ENCODE measurements at places on chromosomes 6 and 20.

DNA sequence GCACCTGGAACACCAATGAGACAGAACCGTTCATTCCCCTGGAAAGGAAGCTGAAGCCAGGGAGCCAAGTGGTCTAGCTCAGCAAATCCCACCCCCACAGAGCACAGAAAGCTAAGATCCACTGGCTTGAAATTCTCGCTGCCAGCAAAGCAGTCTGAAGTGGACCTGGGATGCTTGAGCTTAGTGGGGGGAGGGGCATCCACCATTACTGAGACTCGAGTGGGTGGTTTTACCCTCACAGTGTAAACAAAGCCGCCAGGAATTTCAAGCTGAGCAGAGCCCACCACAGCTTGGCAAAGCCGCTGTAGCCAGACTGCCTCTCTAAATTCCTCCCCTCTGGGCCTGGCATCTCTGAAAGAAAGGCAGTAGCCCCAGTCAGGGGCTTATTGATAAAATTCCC is 53.1 kb downstream of the KIF16B start:
- DNase-seq: no peak

DNA sequence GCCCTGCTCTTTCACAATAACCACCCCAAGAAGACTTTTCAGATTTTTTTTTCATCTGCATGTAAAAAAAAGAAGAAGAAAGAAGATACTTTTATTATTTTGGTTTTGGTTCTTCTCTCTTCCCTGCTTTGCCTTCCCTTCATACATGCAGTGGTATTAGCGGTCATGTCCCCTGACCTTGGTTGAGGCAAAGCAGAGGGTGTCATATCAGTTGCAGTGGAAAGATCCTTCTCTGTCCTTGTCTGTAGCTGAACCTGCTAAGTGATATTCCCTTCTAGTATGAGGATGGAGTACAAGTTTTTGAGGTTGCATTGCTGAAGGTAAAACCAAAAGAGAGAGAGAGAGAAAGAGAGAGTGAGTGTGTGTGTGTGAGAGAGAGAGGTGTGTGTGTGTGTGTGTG is 345.7 kb downstream of the UTRN start:
- DNase-seq: no peak

GRCh38 chr20:48278961-48279481 is 493.7 kb upstream of the SULF2 start:
- DNase-seq: no peak

GRCh38 chr6:11702089-11702488 is 76.5 kb downstream of the ADTRP start:
- no peak for DNase-seq

DNA sequence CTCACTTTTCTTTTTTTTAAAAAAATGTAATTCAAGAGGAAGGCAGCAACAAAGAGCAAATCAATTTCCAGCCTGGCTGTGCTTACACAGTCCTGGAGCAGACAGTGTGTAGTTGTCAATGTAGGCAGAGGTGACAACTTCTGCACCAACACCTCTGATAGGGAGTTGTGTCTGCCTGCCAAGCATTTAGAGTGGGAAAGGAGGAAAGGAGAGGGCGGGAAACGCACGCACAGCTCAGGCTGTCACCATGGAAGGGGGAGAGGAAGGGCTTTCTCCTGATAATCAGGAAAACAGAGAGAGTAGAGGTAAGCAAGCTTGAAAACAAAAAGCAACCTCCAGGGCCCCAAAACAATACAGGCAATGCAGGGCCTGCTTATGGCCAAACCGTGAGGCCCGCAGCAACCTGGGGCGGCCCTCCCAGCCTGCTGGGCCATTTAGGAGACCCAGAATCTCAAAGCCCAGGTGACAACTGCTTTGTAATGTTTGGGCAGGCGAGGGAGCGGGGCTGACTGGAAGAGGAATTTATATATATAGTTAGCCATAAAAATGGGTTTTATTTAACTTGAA is 41.5 kb upstream of the GFOD1 start:
- DNase-seq: no peak

GRCh38 chr20:49821870-49822331 is 9.3 kb downstream of the SLC9A8 start:
- no peak for DNase-seq

DNA sequence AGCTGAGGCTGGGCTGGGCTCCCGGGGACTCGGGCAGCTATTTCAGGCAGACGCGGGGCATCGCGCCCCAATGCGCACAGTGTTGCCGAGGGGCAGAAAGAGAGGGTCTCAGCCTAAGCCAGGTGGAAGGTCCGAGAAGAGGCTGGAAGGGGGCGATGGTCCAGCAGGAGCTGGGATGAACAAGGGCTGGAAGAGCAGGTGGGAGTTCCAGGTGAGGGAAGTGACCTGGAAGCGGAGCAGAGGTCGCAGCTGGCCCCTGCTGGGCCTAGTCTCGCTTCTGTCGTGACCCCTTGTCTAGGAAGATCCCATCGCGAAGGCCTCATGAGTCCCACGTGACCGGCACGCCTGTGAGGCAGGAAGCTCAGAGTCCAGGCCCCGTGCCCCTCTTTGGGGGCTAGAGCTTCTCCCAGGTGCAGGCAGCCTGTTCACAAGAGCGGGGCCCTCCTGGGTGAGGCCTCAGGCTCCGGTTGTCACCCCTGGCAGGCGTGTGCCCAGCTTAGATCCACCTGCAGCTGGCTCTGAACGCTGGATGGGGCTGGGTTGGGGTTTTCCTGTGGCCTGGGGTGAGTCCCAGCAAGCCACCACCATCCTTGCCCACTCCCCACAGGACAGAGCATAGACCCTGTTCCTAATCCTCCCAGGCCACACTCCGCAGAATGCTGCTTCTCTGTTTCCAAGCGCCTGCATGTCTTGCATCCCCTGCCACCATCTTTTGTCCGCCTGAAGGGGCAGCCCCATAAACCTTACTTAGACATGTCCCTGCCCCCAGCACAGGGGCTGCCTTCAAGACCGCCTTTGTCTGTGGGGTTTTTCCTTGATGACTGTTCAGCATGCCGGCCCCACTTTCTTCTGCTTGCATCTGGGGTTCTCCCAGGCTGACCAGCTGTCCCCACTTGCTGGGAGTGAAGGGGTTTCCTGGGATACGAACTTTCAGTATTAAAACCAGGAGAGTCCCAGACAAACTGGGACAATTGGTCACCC is 15.1 kb downstream of the SLC22A3 start:
- DNase-seq: no peak

- no peak for DNase-seq
Observed at GRCh38 chr20:38284893-38285444, 19.0 kb upstream of the BPI start.

- DNase-seq: peak; percentile 71
Observed at GRCh38 chr20:62143957-62144825, 622 bp downstream of the SS18L1 start.

DNA sequence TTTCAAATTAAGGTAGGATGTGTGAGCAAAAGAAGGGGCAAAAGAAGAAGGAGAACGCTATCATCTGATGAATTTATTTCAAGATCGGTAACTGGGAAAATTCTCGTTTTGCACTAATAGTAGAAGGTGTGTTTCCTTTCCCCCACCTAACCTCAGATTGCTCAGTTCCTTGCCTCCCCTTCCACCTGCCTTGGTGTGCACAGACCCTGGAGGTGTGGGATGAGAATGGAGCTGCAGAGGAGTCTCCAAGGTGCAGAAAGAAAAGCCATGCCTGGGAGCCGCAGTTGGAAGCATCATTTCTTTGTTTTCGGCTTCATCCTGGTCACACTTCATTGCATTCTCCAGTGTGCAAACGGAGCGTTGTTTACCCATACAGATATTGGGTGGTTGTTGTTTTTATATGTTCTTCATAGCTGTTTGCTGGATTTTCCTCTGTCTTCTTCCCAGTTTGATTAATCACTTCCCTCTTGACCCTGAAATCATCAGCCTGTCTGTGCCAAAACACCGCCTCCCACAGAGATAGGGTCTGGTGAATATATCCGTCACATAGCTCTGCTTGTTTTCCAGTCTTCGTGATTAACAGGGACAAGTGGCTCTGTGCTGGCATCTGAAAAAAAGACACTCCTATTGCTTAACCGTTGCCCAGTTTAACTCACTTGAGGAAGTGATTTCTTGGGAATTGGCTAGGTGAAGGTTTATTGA is 40.2 kb upstream of the NEDD9 start:
- no peak for DNase-seq

DNA sequence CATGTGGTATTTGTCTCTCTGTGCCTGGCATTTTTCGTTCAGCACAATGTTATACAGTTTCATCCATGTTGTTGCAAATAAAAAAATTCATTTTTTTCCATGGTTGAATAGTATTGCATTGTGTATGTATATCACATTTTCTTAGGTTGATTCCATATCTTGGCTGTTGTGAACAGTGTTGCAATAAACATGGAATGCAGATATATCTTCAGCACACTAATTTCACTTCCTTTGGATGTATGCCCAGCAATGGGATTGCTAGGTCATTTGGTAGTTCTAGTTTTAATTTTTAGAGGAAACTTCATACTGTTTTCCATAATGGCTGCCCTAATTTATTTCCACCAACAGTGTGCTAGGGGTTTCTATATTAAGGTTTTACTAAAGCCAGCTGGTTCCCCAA is 52.6 kb downstream of the GFRAL start:
- no peak for DNase-seq

DNA sequence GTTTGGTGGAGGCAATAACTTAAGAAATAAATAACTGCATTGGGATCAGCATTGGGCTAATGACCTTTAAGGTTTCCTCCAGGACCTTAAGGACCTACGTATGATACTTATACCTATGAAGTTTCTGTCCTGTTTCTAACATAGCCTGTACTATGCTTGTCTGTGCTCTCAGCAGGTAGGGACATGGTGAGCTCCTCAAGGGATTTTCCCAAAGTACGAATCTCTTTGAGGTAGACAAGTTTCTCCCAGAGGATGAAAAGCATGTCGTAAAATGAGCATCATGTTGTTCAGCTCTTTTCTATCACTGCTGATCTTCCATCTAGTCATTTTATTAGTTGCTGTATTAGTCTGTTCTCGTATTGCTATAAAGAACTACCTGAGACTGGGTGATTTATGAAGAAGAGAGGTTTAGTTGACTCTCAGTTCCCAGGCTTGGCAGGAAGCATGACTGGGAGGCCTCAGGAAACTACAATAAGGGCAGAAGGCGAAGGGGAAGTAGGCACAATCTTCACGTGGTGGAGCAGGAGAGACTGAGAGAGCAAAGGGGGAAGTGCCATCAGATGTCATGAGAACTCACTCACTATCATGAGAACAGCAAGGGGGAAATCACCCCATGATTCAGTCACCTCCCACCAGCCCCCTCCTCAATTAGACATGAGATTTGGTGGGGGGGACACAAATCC is 77.8 kb upstream of the TGM3 start:
- DNase-seq: no peak

DNA sequence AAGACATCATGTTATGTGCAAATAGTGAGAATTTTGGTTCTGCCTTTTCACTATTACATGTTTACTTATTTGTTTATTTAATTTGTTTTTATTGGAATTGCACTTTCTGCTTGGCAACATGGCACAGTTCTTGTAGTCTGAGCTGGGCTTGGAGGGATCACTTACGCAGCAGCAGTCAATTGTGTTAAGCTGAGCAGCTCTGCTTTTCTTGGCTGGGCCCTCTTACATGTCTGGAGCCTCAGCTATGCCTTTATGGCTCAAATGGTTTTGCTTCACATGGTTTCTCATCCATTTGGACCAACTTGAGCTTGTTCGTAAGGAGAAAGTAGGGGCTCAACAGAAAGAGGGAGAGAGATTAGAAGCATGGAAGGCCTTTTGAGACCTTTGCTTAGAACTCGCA is 327.5 kb upstream of the EPHA7 start:
- DNase-seq: no peak

DNA sequence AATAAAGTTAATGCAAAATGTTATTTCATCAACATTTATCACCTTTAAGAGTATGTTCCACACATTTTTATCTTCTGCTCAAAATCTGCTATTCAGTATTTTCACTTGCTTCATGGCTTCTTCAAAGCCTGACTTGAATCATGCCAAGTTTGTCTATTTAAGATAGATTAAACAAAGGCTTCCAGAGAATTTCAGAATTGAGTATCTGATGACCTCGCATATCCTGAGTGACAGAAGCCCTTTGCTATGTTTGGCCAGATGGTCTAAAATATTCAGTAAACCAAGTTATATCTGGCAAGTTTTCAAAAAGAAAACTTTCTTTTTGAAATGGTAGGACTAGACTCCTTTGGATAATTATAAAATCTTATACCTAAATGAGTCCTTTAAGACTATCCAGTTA is 348.9 kb upstream of the KCNQ5 start:
- no peak for DNase-seq

- DNase-seq: no peak
Observed at GRCh38 chr6:30763155-30763617, 18.8 kb upstream of the IER3 start.

DNA sequence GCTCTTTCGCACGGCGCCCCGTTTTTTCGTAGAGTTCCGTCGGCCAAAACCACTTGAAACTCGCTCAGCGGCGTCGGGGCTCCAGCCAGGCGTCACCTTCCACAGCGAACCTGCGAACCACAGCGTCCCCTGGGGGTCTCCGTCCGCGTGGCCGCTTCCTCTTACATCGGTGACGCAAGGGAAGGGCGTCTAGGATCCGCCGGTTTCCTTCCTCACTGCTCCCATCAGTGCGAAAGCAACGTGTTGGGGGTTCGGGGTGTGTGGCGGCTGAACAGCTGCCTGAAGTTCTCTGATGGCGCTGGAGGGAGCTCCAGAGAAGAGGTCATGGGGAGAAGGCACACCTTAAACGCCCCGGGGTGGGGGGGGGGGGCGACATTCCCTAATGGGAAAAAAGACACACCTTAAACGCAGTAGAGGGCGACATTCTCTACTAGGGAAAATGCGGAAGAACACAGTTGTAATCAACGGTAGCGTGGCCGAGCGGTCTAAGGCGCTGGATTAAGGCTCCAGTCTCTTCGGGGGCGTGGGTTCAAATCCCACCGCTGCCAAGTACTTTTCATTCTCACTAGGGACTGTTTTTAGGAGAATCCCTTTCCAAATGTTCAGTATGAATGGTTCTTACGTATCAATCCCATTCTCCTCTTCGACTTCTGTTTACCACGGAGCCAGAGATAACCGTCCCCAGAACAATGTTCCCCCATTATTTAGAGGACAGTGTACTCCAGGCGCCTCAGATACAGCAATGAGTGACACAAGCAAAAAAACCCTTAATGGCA is 16.4 kb downstream of the ZNF311 start:
- peak; percentile 74 for DNase-seq

DNA sequence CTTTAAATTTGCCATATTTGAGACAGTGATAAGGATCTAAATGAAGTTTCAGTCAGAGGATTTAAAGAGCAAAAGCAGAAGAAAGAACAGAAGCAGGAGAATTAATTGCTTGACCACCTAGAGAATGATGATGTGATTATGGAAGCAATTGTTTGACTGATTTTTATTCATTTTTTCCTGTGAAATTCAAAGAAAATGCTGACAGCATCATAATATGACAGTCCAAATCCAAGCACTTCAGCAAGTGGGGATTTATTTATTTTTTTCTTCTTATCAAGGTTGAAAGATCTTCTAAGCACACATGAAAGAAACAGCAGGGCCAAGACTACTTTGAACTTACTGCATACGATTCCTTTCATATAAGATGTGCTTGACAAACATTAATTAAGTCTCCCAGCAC is 125.2 kb downstream of the BMP2 start:
- no peak for DNase-seq
